ENCODE measurements at places on chromosomes 5 and 9.

- no peak for DNase-seq
Observed at GRCh38 chr5:135840959-135841358, 6.5 kb downstream of the SLC25A48 start.

DNA sequence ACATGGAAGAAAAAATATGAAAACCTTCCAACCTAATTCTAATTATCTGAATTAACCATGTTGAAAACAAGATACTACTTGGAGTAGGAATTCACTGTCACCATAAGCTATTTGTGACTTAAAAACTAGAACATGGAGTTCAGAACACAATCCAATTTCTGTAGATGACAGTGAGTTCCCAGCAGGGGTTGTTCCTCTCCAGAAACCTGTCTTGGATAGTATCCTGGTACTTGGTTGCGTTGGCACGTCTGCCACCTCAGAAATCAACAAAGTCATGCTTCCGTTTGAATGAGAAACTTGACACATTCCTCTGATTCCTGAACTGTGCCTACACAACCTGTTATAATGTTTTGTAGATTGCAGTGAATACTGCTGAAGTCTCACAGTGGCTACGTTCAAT, 789.9 kb upstream of the DMAC1 start:
- no peak for DNase-seq

DNA sequence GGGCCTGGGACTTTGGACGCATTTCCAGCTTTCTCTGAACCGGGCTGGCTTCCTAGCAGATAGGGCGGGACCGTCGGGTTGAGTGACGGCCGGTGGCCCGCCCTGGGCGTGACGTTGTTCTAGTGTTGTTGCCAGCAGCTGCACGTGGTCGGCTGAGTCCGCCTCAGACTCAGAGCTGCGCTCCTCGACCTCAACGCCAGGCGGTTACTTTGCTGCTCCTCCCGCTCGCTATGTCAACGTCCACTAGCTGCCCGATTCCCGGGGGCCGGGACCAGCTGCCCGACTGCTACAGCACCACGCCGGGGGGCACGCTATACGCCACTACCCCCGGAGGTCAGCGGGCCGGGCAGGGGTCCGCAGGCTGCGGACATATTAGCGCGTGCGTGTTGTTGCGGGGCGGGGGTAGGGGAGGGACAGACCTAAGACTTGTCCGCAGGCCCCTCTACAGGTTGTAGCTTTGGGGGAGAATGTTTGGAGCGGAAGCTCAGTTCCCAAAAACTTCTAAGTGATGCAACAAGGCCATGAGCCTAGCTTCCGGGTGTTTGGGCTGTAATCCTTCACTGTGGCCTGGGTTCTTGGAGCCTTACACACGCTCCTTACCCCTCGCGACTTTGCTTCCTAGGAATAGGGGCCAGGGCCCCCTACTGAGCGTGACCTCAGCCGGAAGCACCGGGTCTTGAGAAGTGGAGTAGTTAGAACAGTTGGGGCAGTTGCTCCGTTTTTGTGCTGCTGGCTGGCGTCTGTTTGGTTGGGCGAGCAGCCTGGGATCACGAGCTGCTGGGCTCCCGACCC, at the start of gene EIF4EBP3:
TSS of gene EIF4EBP3 (plus strand) at position 155 of the 792 bp plus-strand sequence. CDS start at position 231, 76 bp downstream.
- DNase-seq = no peak

DNA sequence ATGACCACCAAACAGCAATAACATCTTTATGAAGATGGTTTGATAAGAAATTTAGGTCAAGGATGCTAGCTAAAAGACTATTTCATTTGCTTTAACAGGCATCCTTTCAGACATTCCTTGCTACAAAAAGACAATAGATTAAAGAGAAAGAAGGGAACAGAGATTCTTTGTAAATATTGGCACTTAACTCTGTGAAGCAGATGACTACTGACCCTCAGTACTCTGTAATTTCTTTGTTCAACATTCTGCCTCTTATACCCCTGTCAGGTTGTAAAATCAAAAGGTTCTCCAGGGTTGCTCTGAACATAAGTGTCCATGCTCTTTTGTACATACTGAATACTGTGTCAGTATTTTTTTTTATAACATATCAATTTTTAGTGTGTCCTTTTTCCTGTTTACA, 610.6 kb upstream of the GRAMD2B start:
- DNase-seq = no peak

DNA sequence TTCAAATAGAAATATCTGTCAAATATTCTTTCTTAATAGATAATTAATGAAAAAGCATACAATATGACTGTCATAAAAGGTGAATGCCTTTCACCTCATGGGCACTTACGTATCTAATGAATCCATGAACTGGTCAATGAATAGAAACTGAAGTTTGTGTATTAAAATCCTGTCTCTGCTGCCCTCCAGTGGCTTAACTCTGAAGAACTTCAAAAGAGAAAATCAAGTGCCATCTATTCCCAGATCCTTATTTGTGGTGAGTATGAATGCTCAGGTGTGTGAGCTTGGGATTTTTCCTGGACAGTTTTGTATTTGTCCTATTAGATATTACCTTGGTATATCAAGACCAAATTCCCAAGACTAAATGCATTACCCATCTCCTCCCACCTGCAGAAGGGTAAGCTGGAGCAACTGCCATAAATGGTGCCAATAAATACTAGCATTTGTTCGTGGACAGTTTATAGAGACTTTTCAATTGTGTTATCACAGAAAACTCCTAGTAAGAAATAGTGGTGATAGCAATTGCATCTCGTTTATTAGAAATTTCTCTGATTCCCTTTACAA, 44.0 kb upstream of the SVEP1 start:
- DNase-seq = peak; percentile 48

- DNase-seq = peak; percentile 87
Observed at GRCh38 chr5:135186662-135187522, 152.9 kb upstream of the PITX1 start.

GRCh38 chr5:228886-229285, 10.8 kb downstream of the SDHA start:
- no peak for DNase-seq

GRCh38 chr5:68662804-68663307, 431.0 kb upstream of the SLC30A5 start:
- no peak for DNase-seq

DNA sequence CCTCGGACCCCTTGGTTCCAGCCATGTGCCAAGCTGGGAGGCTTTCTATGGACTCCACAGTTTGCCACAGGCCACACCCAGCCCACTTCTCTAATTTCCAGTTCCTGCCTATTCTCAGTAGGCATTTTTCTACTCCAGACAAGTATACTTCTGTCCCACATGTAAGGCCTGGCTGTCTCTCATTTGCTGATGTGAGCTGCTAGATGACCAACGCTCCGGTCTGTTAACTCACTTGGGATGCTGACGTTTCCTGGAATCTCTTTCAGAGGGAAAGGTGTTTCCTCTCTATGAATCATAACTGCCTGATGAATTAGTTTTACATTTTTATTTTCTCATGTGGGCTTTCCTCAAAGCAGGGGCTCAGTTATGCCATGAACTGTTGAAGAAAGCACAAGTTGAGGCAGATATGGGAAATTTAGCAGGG, 36.3 kb downstream of the ERGIC1 start:
- DNase-seq = peak; percentile 35

DNA sequence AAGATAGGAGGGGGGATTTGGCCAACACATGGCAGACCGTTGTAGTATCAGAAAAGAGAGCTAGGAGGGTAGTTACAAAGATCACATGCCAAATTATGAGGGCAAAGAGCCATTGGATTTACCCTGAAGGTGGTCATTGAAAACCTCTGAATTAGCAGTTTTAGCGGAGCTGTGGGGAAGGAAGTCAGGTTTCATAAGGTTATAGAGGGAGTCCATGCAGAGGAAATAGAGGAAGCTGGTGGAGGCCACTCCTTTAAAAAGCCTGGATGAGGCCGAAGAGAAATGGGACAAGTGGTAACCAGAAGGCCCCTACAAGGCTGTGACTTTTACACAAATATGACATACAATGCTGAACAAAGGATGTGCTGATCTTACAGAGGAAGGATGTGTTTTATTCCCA, 13.2 kb downstream of the DOCK8 start:
- DNase-seq = no peak

DNA sequence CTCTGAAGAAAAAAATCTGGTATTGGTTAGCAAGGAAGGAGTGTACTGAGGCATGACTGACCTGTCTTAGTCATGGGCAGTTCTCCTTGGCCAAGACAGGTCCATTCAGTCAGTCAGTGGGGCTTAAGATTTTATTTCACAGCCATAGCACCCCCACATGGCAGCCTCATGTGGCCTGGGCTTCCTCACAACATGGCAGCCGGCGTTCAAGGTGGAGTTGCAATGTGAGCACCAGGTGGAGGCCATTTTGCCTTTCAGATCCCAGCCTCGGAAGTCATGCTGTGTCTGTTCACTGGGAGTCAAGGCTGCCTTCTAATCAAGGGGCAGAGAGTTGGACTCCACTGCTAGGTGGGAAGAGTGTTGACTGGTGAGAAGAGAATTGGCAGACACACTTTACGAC, 10.3 kb upstream of the CARD19 start:
- DNase-seq = no peak

- no peak for DNase-seq
Observed at GRCh38 chr5:52961274-52961681, 27.9 kb upstream of the ITGA2 start.

GRCh38 chr9:88696501-88696900, 161.5 kb downstream of the NXNL2 start:
- DNase-seq = no peak

- DNase-seq = no peak
Observed at GRCh38 chr5:127320032-127320965, 29.7 kb downstream of the MEGF10 start.

- peak; percentile 42 for DNase-seq
Observed at GRCh38 chr9:125405938-125406809, 144.5 kb downstream of the GAPVD1 start.

DNA sequence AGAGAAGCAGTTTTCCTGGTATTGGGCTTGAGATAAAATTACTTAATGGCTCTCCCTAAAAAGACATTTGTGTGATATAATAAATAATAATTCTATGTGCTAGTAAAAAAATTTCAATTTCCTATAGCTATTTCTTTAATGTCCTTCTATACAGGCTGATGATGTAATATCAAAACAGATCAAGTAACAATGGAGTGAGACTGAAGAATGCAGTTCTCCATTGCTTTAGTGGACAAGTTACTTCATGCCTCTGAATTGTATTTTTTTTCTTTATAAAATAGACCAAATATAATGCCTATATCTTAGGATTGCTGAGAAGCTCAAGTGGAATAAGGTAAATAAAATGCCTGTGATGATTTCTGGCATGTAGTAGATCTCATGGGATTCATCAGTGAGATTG, 35.6 kb upstream of the NEURL1B start:
- no peak for DNase-seq

DNA sequence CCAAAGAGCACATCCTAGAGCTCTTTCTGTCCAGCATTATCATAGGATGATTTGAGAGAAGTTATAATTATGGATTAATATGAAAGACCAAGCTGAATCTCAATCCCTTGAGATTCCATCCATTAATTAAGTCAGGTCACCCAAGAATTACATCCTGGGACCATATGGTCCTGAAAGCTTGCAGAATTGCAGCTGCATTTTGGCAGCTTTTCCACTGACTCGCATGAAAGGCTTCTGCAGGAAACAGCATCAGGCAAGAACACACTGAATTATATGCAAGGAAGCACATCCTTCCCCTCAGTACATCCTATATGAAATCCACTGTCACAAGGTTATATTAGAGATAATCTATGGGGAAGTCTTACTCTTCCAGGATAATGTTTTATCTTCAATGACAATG, 109.1 kb upstream of the CTNND2 start:
- no peak for DNase-seq

DNA sequence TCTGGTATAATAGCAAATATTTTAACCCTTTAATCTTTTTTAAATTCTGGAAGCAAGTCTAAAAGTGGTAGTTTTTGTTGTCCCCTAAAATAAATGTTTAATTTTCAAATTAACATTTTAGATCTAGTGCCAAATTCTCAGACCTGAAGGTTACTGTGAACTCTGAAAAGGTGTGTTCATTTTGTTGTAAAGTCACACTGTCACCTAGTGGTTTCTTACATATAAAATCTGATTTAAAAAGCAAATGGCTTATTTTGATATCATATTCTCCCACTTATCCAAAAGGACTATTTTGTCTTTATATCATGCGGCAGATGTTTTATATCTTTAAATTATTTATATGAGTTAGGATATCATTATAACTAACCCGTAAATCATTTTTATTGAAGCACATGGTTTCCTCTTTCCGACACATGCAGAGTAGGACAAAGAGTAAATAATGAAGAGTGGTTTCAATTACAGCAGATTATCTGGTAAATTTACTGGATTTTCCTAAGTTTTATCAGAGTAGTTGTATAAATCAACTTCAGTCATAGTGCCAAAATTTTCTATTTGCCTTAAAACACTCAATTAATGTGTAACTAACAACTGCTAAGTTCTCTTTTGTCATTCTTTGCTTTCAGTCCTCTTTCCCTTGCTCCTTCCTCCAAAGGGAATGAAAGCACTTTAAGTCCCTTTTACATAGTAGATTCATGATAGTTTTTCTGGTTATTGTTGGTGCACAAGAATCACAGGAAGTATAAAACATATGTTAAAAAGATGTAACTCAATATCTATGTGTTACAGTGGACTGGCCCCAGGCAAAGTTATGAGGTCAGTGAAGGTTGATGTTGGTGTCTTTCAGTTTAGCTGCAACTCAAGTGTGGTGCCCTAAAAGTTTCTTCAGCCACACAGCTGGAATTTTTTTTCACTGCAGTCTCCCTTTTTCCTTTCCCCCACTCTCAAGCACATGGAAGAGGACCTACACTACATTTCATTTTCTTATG, 189.6 kb downstream of the COX7C start:
- DNase-seq = no peak

DNA sequence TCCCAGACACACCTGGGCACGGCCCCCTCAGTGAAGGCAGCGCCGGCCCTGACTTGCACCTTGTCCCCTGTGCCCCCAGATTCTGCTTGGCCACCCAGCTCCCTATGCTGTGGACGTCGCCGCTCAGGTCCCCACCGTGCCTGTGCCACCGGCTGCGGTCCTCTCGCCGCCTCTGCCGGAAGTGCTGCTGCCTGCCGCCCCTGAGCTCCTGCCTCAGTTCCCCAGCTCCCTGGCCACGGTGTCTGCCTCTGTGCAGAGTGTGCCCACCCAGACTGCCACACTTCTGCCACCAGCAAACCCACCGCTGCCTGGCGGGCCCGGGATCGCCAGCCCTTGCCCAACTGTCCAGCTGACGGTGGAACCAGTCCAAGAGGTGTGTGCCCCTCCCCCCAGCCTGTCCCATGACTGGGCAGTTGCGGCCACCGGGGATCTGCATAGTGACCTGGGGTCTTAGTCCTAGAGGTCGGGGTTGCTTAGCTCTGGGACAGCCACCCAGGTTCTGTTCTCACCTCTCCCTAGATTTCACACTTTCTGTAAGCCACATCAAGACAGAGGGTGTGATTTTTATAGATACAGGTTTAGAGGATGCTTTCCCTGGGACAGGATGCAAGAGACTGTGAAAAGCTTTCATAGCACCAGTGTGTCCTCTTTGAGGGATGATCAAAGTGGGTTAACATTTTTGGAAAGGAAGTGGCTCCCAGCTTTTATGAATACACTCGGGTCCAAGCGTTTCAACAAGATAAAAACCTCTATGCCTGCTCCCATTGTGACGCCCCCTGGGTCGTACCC, 78.0 kb downstream of the WNK2 start:
- DNase-seq = no peak
